Activated CD8-positive, alpha-beta memory T cell treated with anti-CD3 and anti-CD28 coated beads, Interleukin-2, amount 50 U/mL, for 4 hours (primary cell): ENCODE measurements at places on chromosomes 11 and 22.

DNA sequence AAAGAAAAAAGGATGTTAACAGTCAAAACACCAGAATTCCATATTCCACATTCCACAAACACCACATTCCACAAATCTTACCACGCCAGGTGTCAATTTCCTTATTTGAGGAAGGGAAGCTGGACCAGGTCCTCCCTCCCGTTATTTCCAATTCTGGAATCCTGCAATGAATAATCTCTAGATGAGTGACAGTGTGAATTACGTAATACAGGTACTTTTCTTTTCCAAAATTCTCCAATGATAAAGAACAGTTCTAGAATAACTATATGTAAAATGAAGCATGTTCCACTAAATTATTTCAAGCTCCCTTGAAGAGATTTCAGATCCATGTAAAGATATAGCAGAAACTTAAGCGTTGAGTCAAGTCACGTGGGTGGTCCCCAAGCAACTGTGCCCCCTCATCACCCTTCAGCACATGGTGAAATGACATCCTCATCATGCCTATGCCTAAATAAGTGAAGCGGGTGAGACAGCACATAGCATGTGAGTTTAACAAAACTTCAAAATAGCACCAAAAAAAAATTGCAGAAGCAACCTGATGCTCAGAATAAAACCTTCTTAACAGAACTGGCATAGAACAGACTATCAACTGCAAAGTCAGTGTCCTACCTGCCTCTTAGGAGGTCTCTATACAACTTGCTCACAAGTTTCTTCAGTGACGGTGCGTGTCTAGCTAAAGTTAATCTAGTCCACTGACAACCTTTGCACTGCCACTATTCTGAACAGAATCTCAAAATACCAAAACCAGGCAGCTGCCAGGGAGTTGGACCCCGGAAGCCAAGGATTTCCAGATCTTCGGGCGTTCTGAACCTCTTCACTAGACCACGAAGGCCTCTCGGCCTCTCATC, 876 bp downstream of the NFRKB start:
- no peak for DNase-seq

DNA sequence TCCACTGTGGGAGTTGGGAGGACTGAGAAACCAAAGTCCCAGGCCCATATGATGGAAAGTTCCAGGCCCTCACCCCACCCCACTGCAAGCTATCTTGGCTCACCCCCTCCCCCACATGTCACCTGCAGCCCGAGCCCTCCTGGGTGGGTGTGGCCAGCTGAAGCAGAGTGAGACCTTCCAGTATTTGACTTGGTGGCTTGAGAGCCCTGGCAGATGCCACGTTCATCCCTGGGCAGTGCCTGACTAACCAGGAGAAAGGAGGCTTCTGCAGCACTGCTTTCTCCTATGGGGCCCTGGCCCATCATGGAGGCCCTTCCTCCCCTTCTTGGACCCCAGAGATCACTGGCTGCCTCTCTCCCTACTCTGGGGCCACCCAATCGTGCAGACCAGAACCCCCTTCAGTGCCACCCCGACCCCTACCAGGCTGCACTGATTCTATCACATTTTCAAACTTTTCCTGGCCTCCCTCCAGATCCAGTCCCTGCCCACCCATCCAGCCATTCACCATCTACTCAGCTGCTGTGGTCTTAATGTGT, 38.1 kb upstream of the WNT11 start:
- DNase-seq, result no peak

DNA sequence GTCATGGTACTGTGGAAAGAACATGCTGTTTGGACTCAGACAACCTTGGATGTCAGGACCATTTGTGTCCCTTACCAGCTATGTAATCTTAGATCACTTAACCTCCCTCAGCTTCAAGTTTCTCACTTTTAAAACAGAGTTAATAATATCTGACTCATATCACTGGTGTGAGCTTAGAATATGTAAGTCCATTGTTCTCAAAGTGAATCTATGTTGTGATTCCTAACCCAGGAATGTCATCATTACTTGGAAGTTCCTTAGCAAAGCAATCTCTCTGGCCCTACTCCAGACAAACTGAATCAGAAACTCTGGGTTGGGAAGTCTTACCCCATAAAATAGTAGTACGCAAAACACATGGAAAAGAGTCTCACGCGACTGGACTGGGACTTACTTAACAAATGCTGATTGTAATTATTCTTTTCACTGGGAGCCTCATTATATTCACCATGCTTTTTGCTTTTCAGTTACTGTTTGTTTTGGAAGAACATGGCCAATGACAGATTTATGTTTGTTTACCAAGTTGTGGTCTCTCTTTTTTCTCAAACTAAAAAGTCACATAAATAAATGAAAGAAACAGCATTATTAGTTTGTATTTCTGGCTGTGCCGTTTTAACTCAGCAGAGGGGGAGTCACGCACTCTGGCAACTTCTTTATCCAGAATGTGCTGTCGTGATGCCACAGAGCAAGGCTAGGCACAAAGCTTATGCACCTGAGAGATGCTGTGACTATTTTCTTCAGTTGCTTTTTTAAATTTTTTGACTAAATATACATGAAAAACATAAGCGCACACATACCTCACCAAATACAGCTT, 217.7 kb upstream of the CTSC start:
- DNase-seq, result no peak

DNA sequence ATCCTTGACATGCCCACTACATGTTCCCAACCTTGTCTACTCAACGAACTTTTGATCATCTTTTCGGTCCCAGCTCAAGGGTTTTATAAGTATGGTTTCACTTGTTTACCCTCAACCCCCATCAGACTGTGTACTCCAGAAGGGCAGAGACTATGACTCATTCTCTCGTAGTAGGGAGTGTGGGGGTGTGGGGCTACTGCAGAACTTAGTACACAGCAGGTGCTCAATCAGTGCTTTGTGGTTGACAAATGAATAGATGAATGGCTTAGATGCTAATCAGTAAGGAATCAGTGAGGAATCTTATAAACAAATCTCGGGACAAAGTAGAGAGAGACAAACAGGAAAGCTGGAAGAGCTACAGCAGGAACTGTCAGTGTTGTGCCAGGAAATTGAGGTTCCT, 151.7 kb upstream of the PLET1 start:
- no peak for DNase-seq

DNA sequence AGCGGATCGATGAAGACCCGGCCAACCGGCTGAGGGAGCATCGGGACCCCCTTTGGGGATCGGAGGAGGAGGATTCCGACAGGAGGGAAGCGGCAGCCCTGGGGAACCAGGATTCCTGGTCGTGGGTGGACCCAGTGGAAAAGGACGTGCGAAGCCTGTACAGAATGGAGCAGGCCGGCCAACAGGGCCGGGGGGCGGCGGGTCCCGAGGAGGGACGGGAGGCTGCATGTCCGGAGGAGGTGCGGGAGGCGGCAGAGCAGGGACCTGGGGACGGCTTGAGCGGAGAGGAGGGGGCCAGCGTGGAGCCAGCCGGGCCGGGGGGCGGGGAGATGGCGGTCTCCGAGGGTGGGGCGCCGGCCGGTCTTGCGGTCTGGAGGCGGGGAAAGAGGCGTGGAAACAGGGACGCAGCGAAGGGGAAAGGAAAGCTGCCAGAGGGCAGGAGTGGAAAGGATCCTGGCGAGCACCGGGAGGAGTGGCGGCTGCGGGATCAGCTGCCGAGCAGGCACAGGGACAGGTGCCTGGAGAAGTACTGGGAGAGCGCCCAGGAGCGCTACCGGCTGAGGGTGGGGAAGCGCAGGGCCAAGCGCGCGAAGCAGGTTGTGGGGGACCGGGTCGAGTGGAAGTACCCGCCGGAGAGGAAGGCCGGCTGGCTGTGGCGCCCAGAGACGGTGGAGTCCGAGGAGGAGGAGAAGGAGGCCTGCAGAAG, at the start of gene ANO5:
ANO5 (plus strand) TSS at position 444 of the 706 bp plus-strand sequence. CDS start 408 bp downstream, outside the sequence.
- no peak for DNase-seq

GRCh38 chr11:19380375-19380774, 139.6 kb upstream of the E2F8 start:
- DNase-seq, result no peak

DNA sequence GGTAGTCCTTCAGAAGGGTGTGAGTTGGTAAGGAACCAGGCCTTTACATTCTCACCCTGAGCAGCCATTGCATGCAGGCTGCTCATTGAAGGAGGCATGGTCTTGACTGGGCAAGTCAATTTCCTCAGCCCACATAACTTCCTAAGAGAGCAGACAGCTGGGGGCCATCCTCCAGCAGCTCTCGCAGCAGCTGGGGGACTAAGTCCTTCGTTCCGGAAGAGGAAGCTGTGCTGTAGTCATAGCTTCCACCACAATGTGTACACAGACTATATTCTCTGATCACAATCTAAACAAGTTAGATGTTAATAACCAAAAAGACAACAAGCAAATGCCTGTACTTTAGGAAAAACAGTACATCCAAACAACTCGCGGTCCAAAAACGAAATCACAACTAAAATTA, 30.1 kb upstream of the MPPED1 start:
- DNase-seq, result no peak

- no peak for DNase-seq
Observed at GRCh38 chr11:33944345-33944692, 52.4 kb upstream of the LMO2 start.

DNA sequence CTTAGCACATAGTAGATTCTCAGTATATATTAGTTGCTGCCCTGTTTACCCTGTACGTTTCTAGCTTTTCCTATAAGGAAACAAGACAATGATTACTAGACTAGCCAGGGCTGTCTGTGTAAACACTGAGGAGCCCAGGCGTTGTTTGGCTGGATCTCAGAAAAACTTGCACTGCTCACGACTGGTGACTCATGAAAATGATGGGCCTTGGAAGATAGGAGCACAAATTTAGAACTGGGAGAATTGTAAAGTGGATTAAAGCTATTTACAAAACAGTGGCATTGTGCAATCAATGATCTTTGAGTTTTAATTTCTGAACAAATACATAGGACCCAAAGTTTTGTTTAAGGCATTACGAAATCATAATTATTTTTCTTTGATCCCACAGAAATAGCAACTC, 276.9 kb downstream of the FAM76B start:
- DNase-seq, result no peak

DNA sequence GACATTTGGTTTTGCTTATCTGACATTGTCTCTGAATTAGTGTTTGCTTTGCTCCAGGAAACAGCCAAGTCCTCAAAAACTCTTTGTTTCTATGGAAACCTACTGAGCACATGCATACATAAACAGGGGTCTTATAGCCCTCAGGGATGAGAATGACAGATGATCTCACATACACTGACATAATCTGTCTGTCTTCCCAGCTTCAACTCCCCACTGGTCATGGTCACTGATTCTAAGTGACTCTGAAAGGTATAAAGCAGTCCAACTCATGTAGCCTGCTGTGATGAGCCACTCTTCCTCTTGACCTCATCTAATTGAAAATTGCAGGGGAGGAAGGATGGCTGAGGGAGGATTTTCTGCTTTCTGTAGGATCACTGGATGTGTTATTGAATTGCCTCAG, 12.6 kb downstream of the ZNF143 start:
- DNase-seq, result no peak

GRCh38 chr11:96045622-96046456, 121.9 kb upstream of the MTMR2 start:
- no peak for DNase-seq

GRCh38 chr11:80349997-80350396, 909.2 kb upstream of the TENM4 start:
- DNase-seq, result no peak

DNA sequence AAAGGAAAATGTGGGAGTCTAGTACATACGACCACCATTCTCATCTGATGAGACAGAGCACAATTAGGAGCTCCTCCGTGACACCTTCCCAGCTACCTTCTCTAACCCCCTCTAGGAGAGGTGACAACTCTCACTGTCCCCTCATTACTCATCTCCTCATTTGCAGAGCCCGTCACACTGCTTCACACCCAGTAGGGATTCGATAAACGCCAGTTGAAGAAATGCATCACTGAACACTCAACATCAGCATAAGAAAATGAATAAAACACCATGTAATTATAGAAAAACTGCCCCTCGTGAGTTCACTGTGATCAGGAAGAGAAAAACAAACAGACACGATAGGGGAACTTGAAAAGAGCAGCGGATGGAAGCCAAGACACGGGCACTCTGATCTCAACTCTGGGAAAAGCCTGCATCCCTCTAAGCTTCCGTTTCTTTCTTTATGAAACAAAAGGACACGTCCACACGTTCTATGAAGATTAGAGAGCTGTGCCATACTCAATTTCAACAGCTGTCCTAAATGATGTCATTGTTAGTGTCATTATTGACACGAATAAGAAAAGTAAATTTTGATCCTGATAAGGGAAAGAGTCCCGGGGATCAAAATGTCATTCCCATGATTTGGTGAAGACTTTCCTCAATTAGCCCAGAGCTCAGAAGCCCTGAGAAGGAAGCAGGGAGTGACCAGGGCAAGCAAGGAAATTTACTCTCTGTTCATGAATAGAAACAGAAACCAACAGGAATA, 356.9 kb downstream of the LARGE1 start:
- no peak for DNase-seq

DNA sequence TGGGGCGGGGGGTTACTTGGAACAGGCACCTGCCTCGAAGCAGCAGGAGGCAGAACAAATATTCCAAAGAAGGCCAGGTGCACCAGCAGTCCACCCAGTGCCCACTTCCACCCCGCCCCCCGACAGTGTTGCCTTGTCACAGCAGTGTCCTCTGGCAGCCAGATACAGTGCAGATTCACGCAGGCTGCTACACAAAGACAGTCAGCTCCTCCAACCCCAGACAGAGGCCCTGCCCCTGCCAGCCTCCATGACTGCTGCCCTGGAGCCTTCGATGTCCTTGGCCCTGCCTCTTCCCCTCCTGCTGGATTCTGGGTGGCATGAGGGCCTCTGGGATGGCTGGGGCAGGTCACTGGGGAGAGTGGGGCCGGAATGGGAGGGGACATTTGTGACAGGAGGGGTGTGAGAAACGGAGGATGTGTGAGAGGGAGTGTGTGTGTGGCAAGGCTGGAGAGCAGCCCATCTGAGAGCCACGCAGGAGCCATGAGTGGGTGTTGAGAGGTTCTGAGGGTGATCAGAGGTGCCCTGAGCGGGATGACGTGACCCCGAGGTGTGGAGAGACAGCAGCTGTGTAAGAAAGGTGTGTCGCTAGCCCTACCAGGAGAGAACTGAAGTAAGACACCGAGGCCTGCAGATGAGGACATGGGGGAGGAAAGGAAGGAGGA, 173.7 kb downstream of the CEP164 start:
- no peak for DNase-seq

GRCh38 chr22:24873226-24873625, 67.2 kb downstream of the SGSM1 start:
- DNase-seq, result no peak

DNA sequence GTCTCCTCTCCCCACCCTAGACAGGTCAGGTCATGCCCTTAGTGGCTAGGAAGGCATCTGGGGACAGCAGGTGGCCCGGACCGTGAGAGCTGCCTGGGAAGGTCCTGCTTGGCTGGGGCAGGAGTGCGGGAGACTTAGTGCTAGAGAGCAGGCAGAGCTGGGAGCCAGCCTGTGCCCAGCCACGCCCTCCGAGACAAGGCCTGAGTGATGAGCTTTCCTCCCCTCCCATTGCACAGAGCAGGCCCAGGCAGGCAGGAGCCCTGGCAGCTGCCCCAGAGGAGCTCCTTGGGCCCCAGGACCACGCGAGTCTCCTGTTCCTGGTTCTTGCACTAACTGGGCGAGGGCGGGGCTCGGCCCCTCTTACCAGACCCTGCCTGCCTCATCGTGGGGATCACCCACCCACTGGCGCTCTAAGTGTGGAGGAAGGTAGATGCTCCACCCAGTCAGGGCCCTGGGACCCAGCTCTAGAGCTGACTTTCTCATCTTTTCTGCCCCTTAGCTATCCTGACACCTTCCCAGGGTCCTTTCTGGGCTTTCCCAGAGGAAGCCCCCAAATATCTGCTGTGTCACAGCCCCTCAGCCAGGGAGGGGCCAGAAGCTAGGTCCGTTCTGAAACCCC, 44.9 kb downstream of the MACROD1 start:
- no peak for DNase-seq

GRCh38 chr11:78526497-78527146, 48.0 kb downstream of the NARS2 start:
- no peak for DNase-seq
